Stimulated activated naive CD4-positive, alpha-beta T cell treated with Interleukin-2 at 50 U/mL for 16 hours (primary cell): ENCODE measurements at places on chromosomes 12 and 14.
A peak's percentile ranks its signal among the peaks of the same experiment; 100 is the strongest.

DNA sequence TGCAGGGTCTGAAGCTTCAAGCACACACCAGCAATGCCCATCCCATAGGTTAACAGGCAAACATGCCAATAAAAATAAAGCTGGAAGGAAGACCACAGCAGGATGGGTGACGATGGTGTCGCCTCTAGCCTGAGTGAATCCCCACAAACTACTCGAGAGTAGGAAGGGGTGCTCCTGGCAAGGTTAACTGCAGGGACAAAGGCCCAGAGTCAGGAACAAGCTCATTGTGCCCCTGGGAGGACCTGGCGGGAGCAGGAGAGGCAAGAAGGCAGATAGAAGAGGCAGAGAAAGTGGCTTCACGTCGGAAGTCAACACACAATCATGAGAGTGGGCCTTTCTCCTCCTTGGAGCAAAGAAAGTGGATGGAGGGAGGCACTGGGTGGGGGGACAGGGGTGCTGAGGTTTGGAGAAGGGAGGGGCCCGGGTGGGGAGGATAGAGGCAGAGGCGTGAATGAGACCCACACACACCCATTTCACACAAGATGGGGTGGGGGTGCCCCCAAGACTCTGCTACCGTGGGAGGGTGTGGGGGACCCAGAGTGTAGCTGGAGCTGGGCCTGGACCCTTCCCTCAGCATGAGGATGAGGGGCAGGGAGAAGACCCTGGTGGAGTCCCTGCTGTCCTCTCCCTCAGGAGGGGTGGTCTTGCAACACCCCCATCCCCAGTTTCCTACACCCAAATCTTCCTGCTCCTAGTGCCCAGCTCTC, 43.1 kb downstream of the DIO3 start:
- no peak for DNase-seq

GRCh38 chr14:68718023-68718990, 74.6 kb downstream of the ZFP36L1 start:
- DNase-seq = no peak

DNA sequence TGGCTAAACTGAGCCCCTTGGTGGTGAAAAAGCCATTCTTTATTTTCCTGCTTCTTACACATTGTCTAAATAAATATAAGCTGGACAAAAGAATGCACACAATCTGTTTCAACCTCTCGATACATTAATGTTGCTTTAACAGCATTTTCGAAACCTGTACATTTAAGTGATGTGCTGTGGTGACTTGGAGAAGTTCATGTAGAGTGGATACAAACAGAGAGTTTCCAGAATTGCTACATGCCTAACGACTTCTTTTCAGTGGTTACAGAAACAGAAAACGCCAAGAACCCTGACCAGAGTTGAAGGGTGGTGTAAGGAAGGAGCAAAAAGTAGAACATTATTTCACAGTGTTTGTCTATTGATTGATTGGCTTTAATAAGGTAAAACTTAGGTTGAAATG, 500.9 kb downstream of the SLC16A7 start:
- no peak for DNase-seq

DNA sequence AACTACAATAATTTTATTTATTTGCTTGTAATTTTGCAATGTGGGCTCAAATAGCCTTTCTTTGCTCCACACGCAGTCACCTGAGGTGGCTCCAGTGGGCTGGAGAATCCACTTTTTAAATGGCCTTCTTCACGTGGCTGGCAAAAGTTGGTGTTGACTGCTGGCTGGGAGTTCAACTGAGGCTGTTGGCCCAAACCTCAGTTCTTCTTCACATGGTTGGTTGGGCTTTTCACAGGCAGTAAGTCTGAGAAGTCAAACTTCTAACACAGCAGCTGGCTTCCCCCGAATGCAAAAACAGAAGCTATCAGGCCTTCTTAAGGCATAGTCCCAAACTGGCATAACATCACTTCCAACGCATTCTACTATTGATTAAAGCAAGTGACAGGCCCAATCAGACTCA, 2.1 kb upstream of the OXA1L start:
- no peak for DNase-seq

- DNase-seq = no peak
Measured at GRCh38 chr12:13596714-13597113, 384.7 kb downstream of the GRIN2B start.

DNA sequence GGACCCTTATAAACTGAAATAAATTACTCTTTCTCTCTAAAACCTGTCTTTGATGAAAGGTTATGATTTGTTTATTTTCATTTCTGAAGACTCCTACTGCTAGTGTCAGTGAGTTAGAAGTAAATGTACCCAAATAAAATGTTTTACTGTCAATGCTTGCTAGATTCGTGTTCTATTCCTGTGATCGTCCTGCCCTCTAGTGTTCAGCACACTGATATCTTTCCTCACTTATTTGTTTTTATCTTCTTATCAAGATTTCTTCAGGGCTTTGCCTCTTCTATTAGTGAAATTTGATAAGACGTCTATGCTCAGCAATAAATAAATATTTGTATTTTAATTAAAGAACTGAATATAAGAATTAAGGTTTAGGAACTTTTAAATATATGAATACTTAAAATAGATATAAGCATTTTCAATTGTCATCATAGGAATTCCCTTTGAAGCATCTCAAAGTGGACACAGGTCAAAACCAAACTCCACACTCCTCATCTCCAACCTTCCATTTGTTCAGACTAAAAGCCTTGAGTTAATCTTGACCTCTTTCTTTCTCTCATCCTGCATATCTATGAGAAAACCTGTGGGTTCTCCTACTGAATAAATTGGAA, 75.8 kb downstream of the C12orf50 start:
- DNase-seq = no peak

- DNase-seq = no peak
Measured at GRCh38 chr14:30882431-30882830, 8.1 kb downstream of the COCH start.

DNA sequence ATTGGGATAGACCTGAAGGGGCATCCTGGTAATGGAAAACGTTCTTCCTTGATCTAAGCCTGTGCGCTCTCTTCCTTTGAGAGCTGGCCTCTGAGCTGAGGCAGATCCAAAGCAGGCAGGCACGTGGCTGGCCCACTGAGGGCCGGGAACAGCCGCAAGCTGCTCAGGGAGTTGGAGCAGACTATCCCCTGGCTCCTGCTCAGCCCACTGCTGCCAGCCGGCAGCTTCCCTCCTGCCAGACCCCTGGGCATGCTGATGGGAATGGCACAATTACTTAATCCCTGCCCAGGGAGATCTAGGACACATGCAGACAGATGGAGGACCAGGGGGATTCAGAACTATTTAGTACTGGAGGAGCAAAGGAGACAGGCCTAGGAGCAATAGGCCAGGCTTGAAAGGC, 14.4 kb downstream of the NEUROD4 start:
- DNase-seq = no peak

GRCh38 chr12:46134205-46134811, 134.5 kb downstream of the SLC38A1 start:
- no peak for DNase-seq

- peak; percentile 58 for DNase-seq
Measured at GRCh38 chr12:26853303-26854030, 20.5 kb upstream of the ITPR2 start.

DNA sequence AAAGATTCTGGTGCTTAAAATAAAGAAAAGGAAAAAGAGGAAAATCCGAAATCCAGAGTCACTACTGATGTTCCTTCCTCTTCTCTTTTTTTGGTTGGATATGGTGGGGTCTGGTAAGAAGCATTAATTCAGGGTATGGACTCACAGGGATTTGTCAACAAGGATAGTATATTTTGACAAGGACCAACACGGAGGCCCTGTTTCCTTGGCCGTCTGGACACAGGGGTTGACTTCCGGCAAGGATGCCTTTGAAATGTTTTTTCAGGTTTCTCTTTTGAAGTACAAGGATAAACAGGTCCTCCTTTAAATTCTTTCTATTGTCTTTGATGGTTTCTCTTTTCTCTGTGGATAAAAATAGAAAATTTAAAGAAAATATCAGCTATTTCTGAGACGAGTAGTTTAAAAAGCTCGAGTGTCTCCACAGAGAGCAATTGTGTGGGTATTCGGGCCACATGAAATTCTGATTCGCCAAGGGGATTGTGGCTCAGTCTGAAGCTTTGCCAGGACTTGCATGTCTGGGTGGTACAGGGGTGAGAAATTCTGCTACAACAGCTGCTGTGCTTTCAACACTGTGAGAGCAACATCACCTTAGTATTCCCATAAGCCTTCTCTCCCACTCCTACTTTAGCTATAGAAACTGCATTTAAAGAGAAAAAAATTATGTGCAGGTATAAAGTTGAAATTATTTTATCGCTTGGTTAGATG, 88.5 kb upstream of the CSRP2 start:
- DNase-seq = no peak

DNA sequence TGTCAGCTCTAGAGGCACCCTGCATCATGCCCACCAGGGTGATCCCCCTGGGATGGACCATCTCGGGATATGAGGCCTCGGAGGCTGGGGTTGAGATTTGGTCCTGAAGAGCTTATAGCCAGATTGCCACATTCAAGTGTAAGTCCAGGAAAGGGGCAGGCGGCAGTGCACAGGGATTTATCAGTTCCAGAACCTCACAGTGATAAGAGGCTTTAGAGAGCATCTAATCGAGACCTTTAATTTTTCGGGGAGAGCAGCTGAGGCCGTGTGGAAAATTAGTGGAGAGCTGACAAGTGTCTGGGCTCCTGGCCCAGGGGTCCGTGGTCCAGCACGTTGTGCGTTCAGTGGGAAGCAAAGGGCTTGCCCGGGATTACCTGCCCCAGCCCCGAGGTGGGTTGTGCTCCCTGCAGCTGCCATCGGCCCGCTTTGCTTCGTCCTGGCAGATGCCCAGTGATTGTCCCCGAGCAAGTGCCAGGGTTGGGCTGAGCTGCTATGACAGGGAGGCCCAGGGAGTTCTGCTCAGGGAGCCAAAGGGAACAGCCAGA, 52.1 kb downstream of the C14orf132 start:
- DNase-seq = no peak

- DNase-seq = no peak
Measured at GRCh38 chr12:103819312-103819711, 21.7 kb downstream of the NT5DC3 start.

GRCh38 chr14:88931321-88932110, 107.1 kb downstream of the TTC8 start:
- no peak for DNase-seq

- DNase-seq = no peak
Measured at GRCh38 chr14:81211844-81212243, 8.9 kb downstream of the GTF2A1 start.

- DNase-seq = no peak
Measured at GRCh38 chr12:113057565-113058485, 1.3 kb downstream of the DTX1 start.

- DNase-seq = no peak
Measured at GRCh38 chr12:109947521-109947920, 47.4 kb downstream of the TCHP start.

DNA sequence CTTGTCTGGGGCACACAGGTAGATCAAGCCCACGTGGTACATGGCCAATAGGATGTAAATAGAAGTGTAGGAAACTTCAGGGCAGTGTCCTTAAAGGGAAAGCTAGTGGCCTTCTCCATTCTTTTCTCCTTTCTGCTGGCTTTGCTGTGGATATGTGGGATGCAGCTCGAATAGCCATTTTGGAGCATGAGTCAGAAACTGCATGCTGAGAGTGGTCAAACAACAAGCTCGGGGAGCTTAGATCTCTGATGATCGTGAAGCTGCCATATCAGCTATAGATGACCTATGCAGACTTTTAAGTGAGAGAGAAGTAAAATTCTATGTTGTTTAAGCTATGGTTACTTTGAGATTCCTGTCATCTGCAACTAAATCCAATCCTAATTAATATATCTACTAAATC, 241.3 kb upstream of the DAAM1 start:
- DNase-seq = no peak

GRCh38 chr12:49900371-49900770, 3.3 kb downstream of the FAIM2 start:
- no peak for DNase-seq

GRCh38 chr14:103380719-103381377, 4.4 kb upstream of the MARK3 start:
- no peak for DNase-seq

DNA sequence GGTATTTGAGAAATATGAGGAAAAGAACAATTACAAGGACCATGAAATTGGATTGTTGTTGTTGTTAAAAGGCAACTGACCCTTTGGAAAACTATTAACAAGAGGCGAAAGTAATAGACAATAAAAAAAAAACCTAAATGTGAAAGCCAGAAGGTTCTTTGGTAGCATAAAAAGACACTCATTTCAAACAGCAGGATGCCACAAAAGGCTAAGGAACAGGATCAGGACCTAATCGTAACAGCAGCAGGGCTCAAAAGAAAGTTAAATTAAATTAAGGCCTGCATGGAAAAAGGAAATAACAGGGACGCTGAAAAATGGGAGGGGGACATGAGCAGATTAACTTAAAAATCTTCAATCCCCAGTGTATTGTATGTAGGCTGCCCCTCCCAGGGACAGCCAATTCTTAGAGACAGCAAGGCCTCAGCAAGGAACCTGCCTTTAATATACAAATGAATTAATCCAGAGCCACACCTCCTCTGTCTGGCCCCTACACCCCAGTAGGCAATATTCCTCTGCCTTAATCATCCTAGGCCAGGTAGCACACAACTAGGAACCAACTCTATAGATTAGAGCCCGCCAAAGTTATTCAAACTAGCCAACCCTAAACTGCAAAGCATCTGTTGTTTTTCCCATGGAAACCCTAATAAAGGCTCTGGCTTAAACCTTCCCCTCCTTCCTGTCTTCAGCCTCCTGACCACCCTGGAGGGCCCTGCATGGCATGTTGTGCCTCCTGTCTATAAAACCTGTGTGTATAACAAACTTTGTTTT, 28.4 kb upstream of the AP4S1 start:
- DNase-seq = no peak

DNA sequence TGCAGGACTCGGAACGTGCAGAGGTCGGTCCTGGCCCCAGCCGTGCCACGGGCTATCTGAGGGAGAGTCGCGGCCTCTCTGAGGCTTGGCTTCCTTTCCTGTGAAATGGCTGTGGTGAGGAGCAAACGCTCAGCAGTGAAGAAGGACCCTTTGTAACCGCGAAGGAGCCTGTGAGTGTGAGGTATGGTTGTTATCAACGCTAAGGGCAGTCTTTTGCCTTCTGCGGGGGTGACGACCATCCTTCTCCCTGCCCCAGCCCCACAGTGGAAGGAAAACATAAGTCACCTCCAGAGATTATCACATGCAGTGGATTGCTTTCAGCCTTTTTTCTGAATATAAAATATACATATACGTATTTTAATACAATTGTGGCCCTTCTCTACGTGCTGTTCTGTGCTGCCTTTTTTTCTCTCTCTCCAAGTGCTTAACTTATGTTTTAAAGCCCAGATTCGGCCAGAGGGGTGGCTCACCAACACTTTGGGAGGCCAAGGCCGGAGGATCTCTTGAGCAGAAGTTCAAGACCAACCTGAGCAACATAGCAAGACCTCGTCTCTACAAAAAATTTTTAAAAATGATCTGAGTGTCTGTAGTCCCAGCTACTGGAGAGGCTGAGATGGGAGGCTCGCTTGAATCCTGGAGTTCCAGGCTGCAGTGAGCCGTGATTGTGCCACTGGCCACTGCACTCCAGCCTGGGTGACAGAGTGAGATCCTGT, 17.4 kb downstream of the TAMALIN start:
- peak; percentile 30 for DNase-seq

GRCh38 chr12:51864833-51865670, 16.5 kb upstream of the FIGNL2 start:
- DNase-seq = no peak

GRCh38 chr14:100898935-100899883, 4.3 kb downstream of the RTL1 start:
- no peak for DNase-seq
